Stimulated activated CD4-positive, alpha-beta T cell treated with anti-CD3 and anti-CD28 coated beads, Interleukin-4, amount 100 ng/mL, for 4 hours (primary cell): ENCODE measurements at places on chromosomes 11 and 22.
A peak's percentile ranks its signal among the peaks of the same experiment; 100 is the strongest.

GRCh38 chr22:41966607-41967240, 2.5 kb upstream of the SEPTIN3 start:
- peak; percentile 30 for DNase-seq

- DNase-seq = no peak
Measured at GRCh38 chr11:48109046-48109666, 107.5 kb upstream of the OR4B1 start.

- DNase-seq = no peak
Measured at GRCh38 chr11:31782257-31782656, 28.9 kb downstream of the PAX6 start.

DNA sequence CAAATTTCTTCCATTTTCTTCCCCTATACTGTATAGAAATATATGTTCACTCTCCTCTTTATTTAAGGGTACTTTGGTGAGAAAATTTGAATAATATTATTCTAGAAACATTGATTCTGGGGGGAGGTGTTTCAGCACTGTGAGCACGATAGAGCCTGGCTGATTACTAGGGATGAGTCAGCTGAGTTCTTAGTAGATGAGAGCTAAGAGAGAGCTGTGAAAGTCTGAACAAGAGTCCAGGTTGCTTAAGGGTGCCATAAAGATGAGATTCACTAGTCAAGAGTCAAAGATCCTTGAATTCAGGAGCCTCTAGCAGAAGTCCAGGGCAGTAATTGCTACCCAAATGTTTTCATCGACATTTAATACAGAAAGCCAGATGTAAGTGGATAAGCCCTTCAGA, 756.6 kb upstream of the API5 start:
- no peak for DNase-seq

GRCh38 chr11:45968901-45969300, 46.4 kb downstream of the LARGE2 start:
- no peak for DNase-seq

- DNase-seq = no peak
Measured at GRCh38 chr22:24023204-24023789, 12.2 kb downstream of the CABIN1 start.

DNA sequence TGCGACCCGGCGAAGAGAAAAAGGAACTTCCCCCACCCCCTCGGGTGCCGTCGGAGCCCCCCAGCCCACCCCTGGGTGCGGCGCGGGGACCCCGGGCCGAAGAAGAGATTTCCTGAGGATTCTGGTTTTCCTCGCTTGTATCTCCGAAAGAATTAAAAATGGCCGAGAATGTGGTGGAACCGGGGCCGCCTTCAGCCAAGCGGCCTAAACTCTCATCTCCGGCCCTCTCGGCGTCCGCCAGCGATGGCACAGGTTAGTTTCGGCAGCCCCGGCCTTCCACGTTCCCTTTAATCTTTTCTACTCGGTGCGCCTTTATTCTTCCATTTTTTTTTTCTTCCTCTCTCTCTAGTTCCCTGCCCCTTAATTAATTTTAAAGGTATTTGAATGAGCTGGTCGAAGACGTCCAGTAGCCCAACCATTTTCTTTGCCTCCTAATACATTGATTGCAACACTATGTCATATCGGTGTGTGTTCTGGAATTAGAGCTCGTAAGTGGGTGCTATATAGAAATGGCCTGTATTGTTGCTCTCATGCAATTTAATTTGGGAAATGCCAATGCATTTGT, 537 bp downstream of the EP300 start:
- DNase-seq = no peak

- no peak for DNase-seq
Measured at GRCh38 chr11:65217441-65218423, 36.0 kb downstream of the CAPN1 start.

DNA sequence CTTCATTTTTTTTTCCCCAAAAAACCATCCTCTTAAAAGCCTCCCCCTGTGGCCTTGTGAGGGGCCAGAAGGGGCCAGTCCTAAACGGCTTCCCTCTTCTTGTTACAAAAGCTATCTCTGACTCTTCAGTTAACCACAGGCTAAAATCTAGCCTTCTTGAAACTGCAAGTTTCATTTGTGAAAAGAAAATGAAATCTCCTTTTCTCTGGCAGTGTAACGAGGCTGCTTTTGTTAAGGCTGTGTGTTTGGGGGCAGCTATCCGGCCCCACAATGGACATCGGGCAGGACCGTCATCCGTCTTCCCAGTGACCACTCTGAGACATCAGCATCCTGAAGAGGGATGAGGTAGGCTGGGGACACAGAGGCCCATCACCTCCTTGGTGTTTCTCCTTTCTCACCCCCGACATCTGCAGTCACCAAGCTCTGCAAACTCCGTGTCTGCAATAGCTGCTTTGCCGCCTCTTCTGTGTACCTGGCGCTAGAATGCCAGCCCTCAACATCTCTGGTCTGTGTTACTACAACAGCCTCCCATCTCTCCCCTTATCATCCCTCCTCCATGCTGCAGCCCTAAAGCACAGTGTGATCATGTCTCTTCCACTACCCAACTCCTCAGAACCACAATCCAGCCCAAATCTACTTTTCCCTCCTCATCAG, 94.0 kb downstream of the RCN1 start:
- no peak for DNase-seq

GRCh38 chr11:9176136-9176535, 84.7 kb upstream of the SCUBE2 start:
- no peak for DNase-seq

GRCh38 chr11:71240865-71241691, 11.3 kb downstream of the SHANK2 start:
- no peak for DNase-seq

- no peak for DNase-seq
Measured at GRCh38 chr22:18013436-18013835, 10.9 kb downstream of the MICAL3 start.

GRCh38 chr11:23711981-23712380, 784.9 kb upstream of the LUZP2 start:
- no peak for DNase-seq

DNA sequence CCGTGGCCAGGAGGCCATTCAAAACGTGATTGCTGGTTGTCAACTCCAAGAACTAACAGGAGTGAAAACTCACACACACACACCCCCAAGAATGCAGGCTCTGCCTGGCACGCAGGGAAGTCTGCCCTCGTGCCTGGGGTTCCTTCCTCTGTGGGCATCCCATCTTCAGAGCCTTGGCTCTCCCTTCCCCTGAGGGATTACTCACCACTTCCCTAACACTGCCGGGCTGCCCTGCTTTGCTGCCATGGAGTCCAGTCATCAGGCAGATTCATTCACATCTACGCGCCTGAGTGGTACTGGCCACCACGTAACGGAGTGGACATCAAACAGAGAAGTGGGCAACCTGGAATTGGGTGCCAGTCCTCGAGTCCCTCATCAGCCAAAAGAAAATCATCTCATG, 120.7 kb upstream of the TMEM45B start:
- DNase-seq = no peak

- DNase-seq = no peak
Measured at GRCh38 chr22:44412136-44412731, 85.8 kb downstream of the RTL6 start.

DNA sequence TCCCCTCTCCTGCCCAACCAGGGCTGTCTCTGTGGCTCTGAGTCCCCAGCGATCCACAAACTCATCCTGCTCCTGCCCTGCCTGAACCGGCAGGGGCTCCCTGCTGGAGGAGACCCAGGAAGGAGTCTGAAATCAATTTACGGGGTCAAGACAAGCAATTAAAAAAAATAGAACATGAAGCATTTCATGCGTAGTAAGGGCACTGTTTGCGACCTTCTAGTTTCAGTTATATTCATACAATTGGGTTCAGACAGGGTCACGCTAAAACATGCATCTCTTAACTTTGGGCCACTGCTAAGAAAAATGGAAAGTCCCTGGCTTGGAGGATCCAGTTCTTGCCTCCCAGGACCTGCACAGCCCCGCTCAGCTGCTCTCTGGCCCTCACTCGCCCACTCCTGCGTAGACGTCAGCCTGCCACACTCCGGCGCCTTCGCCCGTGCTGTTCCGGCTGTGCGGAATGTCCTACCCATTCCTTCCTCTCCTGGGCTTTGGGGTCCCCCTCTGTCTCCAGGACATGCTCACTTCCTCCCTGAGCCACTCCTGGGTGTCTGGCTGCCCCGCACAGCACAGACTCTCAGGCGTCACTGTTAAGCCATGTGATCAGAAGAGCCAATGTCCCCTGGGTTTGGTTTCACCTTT, 12.8 kb downstream of the NFAM1 start:
- no peak for DNase-seq

- DNase-seq = no peak
Measured at GRCh38 chr11:1129611-1130160, 28.1 kb upstream of the MUC5AC start.

GRCh38 chr22:45997077-45997776, 20.3 kb upstream of the WNT7B start:
- no peak for DNase-seq

GRCh38 chr11:9740202-9740883, 76.5 kb downstream of the SWAP70 start:
- DNase-seq = no peak

DNA sequence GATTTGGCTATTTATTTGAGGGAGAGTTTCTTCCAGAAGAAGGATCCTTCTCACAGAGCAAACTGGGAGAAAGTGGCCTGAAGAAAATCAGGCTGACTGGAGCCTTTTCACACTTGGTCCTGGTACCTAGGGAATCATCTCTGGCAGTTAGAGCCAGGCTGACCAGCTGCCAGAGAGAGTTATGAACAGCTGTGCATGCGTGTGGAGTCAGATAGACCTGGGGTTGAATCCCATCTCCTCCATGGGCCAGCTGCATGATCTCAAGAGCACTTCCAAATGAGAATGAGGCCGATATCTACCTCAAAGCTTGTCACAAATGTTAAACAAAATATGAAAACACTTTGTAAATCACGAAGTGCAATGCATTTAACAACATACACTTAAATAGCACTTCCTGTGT, 390.0 kb downstream of the TENM4 start:
- no peak for DNase-seq

DNA sequence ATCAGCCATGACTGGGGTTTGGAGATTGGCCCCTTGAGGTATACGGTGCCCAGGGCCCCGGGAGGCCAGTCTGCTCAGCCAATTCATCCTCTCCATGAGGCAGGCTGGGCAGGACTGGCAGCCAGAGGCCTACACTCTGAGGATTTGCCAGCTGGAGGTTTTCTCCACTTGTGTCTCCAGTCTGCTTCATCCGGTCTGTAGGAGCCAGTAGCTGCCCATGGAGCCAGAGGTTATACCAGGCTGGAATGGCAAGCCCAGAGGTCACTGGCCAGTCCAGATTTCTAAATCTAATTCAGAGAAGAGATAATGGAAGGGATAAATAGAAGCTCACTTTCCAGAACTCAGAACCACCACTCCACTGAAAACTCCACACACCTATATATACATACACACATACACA, 10.0 kb downstream of the FHIP1B start:
- DNase-seq = no peak

DNA sequence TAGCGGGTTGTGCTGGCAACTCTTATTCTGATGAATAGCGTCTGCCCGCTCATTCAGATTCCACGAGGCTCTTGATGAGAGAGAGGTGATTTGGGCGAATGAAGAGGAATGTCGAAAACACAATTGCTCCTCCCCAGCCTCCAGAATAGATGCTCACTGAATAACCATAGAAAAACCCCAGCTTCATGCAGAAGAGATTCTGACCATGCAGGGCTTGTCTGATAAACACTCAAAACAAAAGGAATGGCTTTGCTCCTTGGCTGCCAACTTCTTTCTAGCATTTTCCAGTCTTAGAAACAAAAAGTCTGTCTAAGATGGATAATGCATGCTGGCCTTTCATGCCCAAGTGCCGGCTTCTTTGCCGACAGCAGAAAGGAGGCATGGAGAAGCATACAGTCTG, 569.5 kb downstream of the MN1 start:
- no peak for DNase-seq

DNA sequence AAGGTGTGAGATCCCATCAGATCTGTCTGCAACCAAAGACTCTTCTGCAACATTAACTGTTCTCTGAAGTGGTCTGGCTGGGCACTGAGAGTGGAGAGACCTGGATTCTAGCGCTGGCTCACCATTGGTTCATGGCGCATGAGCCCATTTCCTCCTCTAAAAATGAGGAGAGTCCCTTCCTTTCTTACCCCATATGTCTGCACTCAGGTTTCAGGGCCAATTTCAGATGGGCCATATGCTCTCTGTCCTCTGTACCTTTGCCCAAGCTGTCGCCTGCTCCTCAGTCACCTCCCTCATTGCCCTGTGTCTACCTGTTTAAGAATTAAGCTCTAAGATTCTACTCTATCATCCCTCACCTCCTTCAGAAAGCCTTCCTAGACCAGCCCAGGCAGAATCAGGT, 484.7 kb downstream of the INSC start:
- DNase-seq = no peak

DNA sequence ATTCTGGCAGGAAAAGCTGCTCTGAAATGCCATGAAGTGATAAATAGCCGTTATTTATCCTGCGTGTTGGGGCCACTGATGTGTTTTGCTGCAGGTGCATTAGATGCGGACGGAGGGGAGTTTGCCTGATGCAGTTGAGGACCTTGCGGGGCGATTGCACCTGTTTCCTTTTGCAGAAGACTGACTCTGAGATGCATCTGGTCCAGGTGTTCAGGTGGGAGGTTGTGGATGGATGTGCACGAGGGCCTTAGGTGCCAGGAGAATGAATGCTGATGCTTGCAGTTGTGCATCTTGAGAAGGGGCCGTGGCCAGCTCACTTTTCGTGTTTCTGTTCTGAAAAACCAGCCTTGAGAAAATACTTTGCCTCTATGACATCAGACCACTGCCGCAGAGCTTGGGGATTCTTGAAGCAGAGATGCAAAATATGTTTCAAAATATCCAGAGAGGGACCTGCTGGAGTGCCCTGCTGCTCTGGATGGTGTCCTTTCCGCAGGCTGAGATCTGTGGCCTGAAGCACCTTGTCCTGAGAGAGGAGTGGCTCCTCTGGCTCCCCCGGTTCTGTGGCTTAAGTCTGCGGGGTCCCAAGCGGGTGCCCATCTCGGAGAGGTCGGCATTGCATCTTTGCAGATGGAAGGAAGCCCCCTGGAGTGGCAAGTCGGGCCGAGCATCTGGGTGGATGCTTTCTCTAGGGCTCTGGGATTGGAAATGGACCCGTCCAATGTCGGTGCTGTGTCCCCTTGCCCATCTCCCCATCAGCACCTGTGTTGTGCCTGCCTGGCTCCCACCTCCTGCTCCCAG, 1031.1 kb downstream of the TBC1D22A start:
- no peak for DNase-seq
